PC-9 (cell line): ENCODE measurements at places on chromosomes 1 and 21.
A peak's percentile ranks its signal among the peaks of the same experiment; 100 is the strongest.

DNA sequence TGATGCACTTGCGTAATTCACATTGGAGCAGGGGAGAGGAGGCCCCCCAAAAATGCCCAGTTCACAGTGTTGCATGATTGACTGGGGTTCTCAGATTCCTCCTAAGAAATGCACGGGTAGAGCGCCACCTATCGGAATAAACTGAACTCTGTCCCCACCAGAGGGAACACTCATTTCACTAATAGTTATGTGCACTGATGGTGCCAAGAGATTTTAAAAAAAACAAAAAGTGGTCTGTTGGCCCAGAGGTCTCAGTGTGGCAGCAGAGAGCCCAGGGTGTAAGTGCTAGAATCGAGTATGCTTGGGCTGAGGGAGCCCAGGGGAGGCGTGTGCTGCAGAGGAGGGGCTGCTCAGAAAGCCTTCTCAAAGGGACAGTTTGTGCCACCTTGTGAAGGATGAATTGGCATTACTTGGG lies 6.9 kb downstream of the PINK1 start:
- DNase-seq = no peak

- peak; percentile 49 for DNase-seq
These were observed 69.8 kb upstream of the DIRAS3 start for GRCh38 chr1:68120136-68120791.

- no peak for DNase-seq
These were observed 79.6 kb downstream of the SNX7 start for GRCh38 chr1:98741164-98741563.

- no peak for DNase-seq
These were observed 22.7 kb upstream of the PIK3CD start for GRCh38 chr1:9628541-9629444.

- DNase-seq = no peak
These were observed 151.6 kb upstream of the CAMK1G start for GRCh38 chr1:209431813-209432442.

- DNase-seq = no peak
These were observed 141.6 kb downstream of the MIS18A start for GRCh38 chr21:32137266-32137665.

- no peak for DNase-seq
These were observed 149.5 kb upstream of the NEGR1 start for GRCh38 chr1:72431810-72432209.

GRCh38 chr1:179742291-179742690 lies 800 bp upstream of the FAM163A start:
- no peak for DNase-seq

- no peak for DNase-seq
These were observed at the start of gene KCNA2 for GRCh38 chr1:110605901-110606656. Gene KCNA2 (minus strand): TSS chr1:110606358. CDS start chr1:110604782, 1,576 bp downstream.

DNA sequence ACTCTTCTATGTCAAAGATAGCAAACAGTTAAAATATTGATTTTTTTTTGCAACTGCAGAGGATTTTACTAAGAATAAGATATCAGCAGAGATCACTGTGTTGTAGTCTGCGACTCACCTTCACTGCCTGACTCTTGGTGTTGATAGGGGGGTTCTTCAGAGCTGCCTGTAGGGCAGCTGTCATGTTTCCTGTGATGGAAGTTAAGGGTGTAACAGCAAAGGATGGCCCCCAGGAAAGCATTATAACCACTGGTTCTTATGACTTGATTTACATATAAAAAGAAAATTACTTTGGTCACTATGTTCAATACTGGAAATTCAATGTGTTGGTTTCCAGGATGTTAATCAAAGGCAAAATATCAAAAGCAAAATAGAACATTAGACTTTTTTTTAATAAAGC lies 2.6 kb downstream of the ARPC5 start:
- DNase-seq = no peak

DNA sequence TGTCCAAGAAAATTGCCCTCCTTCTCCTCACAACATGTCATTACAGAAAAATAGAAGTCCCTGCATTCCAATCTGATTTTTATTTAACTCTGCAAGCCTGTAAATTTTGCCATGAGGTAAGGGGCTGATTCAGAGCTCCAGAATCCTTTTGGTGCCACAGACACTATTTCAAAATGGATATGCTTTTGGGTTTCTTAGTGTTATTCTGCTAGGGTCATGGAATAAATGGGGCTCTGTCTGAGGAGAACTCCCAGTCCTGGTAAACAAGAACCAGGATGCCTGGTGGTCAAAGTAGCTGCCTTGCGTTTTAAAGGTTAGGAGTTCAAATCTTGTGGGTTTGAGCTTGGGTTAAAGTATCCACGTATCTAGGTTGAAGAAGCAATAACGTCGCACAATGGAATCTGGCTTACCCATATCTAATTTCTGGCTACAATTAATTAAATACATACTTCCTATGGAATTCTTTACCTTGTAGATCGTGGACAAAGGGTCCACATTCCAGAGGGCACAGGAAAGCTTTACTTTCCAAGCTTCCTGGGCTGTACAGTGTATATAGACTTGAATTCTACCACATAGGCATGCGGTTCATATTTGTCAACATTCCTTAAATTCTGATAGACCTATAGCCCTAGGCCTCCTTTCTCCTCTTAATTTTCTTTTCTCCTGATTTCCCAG lies 98.0 kb upstream of the CDC42BPA start:
- no peak for DNase-seq

DNA sequence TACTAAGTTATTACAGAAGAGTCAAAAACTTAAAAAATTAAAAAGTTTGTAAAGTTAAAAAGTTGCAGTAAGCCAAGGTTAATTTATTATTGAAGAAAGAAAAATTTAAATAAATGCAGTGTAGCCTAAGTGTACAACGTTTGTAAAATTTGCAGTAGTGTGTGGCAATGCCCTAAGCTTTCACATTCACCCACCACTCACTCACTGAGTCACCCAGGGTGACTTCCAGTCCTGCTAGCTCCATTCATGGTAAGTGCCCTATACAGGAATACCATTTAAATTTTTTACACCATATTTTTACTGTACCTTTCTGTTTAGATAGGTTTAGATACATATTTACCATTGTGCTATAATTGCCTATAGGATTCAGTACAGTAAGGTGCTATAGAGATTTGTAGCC lies 88.6 kb downstream of the CTH start:
- DNase-seq = no peak

DNA sequence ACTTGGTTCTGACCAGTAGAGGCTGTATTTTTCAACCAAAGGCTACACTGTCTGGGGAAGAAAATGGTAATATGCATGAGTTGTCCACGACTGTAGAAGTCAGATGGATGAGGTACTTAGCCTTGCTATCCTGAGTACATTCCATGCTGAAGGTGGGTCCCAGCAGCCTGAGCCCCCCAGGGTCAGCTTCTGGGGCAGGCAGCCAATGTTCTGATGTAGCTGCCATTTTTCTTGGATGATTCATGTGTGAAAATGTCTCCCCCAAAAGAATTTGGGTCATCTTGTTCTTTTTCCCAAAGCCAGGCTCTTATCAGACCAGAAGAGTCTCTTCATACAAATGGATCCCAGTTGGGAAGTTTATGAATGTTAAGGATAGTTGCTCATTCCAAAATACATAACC lies 172.2 kb upstream of the UBE2U start:
- DNase-seq = no peak

DNA sequence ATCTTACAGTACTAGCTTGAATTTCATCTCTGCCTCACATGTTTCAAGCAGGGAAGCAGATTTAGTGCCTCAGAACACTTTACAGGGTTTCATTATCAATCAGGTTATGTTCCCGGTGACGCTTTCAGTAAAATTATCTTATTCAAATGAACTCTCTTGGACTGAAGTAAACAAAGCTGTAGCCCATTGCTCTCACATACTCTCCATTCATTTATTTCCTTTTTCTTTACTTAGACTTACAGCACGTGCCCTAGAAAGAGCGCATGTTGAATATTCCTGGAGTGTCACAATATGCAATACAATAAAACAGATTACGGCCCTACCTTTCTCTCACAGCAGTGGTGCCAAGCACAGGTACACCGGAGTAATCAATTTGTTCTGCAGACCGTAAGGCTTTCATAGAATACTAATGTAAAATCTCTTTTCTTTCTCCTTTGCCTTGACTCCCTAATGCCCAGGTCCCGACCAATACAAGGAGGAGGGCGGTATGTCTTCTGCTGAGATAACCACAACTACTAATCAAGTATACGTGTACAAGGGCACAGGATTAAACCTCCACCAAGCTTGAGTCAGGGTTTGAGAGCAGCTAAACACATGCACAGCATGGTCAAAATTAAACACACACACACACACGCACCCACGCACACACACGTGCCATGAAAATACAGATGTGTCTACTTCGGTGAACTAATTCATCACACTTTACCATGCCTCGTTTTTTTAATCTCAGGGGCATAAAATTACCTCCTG lies 62.8 kb downstream of the NRIP1 start:
- no peak for DNase-seq

DNA sequence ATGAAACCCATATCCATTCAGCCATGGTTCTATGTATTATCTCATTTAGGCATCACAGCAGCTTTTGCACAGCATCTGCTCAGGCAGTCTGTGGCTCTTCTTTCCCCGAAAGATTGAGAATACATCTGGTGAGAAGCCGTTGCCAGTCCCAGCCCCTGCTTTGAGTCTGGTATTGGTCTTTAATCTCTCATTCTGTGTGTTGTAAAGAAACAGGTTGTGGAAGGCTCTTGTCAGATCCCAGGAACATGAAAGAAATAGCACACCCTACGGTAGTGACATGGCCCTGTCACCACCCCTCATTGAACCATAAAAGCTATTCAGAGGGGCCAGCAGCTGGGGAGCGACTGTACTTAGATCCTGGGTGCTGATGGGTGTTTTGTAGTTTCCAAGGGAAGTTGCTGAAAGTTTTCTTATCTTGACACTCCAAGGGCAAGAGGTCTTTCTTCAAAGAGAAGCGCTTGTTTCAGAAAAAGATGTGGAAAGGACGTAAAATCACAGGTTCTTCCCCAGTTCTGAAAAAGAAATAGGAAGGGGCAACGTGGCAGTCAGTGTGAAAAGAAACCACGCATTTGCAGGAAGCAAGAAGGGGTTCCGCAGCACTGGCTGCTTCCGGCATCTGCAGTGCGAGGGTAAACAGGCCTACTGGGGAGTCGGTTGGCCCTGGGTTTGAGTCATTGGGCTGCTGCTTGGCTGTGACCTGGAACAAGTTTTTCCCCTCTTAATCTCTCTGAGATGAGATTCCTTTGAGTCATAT lies 145.0 kb downstream of the DHRS3 start:
- DNase-seq = no peak
